Stimulated activated CD4-positive, alpha-beta T cell treated with anti-CD3 and anti-CD28 coated beads, Interleukin-15, amount 100 ng/mL, for 24 hours (primary cell): ENCODE measurements at places on chromosomes 7 and 10.

GRCh38 chr10:34320265-34320664 lies 494.8 kb downstream of the PARD3 start:
- no peak for DNase-seq

DNA sequence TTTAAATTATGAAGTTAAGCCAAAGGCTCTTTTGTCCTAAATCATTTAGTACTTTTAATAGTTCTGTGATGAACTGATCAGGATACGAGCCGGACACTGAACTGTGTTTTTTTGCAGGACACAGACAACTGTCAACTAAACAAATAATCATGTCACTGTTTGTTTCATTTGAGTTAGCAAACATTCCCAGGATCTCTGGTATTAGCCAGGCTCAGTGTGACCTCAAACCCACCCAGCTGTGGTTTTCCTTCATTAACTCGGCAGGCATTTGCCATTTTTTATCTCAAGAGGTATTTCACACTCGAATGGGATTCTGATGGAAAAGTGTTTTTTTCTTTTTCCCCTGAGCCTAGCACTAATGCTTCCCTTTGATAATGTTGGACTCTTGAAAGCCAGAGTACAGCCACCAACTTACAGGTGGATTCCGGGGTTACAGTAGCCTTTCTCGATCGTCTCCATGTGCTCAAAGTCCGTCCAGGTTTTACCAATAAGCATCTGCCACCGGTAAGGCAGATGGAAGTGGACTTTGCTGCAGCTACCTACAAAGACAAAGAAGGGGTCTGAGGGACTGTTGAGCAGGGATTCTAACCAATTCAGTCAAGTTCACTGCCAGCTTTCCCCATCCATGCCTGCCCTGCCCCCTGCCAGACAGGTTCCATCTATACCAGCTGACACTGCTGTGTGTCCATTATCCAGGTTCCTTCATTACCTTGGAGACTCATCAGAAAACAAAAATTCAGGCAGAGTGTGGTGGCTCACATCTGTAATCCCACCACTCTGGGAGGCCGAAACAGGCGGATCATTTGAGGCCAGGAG lies 33.4 kb downstream of the ZC3HAV1 start:
- no peak for DNase-seq

- DNase-seq, result no peak
Observed at GRCh38 chr7:90596671-90597562, 796 bp downstream of the CDK14 start.

DNA sequence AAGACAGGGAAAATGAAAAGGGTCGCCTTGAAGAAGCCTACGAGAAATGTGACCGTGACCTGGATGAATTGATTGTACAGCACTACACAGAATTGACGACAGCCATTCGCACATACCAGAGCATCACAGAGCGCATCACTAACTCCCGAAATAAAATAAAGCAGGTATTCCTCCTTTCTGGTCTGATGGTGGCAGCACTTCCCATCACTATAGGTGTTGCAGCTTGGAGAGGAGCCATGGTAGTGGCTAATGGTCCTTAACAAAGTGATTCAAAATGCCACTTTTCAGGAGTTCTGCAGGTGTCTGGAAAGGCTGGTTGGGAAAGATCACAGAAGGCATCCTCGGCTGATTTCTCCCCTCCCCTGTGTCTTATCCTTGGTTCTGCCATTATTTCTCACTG lies 22.1 kb downstream of the EXOC4 start:
- no peak for DNase-seq

- DNase-seq, result no peak
Observed at GRCh38 chr7:130683026-130683425, 3.3 kb downstream of the TSGA13 start.

DNA sequence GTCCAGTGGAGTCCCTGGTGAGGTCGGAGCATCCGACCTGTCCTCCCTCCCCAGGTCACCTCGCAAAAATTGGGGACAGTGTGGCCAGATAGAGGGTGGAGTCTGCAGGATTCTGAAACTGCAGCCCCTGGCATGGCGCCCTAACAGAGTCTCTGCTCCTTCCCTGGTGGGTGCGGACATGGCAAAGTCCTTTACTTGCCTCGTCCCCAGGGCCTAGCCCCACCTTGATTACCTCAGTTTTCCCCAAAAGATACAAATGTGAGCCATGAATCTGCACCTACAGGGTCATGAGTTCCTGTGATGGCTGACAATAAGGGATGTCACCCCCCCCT lies 47.7 kb downstream of the NPVF start:
- no peak for DNase-seq

GRCh38 chr10:58952162-58952601 lies 224.3 kb upstream of the PHYHIPL start:
- no peak for DNase-seq

DNA sequence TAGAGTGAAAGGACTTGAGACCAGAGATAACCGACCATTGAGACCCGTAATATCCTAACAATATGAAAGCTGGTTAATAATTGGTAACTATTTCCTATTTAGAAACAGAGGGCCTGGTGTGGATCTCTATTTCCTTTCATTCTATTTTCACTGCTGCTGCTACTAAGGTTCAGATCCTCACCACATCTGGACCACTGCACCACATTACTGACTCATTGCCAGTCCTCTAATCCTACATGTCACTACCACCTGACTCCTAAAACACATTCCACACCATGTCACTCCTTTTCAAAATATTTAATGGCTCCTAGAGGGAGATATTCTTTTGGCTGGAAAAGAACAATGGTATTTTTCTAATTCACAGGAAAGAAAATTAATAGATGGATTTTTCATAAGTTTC lies 6.4 kb downstream of the USP54 start:
- no peak for DNase-seq

- DNase-seq, result no peak
Observed at GRCh38 chr7:41481353-41481752, 221.5 kb downstream of the INHBA start.

DNA sequence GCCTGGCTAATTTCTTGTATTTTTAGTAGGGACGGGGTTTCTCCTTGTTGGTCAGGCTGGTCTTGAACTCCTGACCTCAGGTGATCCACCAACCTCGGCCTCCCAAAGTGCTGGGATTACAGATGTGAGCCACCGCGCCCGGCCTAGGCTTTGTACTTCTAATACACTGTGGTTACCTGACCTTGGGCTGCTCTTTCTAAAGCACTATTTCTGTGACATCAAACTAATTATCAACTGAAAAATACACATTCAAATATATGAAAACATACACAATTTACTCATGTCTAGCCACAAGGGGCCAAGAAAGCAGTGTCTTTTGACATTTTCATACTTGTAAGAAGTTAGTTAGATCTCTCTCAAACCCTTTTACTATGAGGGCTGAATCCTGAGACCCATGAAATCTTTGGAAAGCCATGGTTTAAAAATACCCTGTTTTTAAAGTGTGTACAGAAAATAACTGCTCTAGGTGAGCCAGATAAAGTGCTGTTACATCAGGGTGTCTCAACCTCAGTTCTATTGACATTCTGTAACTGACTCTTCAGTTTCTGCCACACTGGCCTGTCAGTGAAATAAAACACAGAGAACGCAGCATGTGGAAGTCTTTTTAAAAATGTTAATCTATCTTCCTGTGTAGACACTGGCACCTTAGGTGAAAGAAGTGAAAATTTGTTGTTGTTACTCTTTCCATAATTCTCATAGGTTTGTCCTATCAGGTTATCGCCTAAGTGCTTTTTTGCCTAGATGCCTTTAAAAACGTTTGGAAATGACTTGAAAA lies 58.8 kb downstream of the CREM start:
- DNase-seq, result no peak

DNA sequence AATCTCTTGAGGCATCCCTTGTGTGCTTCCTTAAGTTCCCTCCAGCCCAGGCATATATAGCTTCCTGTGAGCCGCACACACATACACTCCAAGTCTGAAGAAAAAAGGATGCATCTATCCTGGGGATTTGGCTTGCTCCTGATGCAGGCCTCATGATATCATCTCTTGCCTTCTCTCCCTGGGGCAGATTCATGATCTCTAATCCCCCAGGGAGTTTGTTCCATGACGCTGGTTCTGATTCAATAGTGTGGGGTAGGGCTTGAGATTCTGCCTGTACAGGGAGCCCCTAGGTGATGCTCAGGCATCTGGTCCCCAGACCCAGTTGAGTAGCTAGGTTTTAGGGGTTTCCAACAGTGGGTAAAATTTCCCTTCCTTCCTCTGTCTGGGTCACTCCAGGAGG lies 1.5 kb downstream of the PON1 start:
- no peak for DNase-seq

DNA sequence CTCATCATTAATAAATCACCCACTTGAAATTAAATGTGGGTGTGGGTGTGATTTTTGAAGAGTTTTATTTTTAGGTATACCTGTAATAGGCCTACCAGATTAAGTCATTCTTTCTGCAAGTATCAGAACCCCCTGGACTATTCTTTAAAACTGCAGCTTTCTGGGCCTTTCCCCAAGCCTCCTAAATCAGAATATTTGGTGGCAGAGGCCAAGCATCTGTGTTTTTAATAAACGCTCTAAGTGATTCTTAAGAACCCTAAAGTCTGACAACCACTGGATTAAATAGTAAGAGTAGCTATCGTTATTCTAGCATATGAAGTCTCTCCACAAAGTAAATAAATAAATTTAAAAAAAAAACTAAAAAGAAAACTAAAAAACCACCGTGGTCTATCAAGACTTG lies 703.0 kb upstream of the NRP1 start:
- DNase-seq, result no peak

DNA sequence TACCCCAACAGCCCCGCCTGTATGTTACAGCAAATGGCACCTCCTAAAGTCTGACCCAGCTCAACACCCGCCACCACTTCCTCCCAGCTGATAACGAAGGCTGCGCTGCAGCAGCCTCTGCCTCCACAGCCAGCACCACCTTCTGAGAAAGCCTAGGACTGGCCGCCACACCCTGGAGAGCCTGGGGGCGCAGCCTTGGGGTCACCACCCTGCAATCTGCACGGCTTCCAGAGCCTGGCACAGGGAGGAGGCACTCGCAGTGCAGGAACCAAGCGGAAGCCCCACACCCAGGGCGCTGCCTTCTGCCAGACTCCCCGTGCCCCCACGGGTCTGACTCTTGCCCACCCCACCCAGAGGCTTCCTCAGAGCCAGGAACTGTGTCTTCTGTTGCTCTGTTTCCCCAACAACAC lies 112.5 kb downstream of the MAD1L1 start:
- DNase-seq, result peak; percentile 43

DNA sequence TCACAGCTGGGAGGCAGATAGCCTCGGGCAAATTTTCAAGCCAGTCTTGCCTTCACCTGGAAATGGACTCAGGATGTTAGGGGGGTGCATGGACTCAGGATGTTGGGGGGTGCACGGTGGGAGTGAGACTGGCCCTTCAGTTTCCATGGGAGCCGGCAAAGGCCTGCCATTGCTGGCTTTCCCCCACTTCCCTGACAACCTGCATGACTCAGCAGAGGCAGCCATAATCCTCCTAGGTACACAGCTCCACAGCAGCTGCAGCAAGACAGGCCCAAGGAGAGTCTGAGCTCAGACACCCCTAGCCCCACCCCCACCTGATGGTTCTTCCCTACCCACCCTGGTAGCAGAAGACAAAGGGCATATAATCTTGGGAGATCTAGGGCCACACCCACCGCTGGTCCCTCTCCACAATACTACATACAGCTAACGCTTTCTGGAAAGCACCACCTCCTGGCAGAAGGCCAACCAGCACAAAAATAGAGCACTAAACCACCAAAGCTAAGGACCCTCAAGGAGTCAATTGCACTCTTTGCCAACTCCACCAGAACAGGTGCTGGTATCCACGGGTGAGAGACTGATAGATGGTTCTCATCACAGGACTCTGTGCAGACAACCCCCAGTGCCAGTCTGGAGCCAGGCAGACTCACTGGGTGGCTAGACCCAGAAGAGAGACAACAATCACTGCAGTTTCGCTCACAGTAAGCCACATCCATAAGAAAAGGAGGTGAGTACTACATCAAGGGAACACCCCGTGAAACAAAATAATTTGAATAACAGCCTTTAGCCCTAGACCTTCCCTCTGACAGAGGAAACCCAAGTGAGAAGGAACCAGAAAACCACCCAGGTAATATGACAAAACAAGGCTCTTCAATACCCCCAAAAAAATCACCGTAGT lies 18.3 kb downstream of the C7orf25 start:
- DNase-seq, result no peak

DNA sequence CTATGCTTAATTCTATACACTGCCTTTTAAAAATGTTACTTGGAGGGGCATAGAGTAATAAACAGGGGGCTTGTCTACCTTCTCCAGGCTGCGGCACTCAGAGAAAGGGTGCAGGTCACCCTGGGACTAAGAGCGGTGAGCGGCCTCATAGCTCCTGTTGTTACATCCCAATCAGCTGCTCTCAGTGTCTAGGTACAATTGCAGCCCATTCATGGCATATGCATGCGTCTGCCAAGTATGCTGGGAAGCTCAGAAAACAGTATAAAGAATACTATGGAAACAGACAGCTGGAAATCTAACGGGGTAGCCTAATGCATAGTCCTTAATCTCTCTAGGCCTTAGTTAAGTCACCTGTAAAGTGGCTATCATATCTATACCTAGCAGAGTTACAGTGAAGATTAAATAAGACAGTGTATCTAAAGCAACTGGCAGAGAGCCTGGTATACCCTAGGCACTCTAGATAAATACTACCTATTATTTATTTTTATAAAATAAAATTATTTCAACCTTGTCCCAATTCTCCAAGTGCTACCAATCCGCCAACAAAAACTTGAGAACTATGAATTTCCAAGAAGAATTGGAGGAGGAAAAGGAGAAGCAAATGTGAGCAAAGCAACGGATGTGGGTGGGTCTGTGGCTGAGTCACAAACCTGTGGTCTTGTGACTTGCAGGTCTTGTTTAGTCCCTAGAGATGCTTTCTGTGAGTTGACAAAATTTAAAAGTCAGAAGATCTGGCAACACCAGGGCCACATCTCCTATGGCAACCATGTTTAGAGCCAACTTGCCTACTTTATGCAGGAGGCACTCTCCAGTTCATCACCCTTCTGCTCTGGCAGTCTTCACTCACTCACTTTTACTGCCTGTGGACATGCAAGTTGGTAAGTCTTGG lies 183.0 kb downstream of the RAPGEF5 start:
- peak; percentile 26 for DNase-seq

- DNase-seq, result no peak
Observed at GRCh38 chr10:81021428-81022129, 483.9 kb downstream of the SH2D4B start.

GRCh38 chr10:88507404-88507803 lies 75.7 kb downstream of the RNLS start:
- DNase-seq, result no peak

DNA sequence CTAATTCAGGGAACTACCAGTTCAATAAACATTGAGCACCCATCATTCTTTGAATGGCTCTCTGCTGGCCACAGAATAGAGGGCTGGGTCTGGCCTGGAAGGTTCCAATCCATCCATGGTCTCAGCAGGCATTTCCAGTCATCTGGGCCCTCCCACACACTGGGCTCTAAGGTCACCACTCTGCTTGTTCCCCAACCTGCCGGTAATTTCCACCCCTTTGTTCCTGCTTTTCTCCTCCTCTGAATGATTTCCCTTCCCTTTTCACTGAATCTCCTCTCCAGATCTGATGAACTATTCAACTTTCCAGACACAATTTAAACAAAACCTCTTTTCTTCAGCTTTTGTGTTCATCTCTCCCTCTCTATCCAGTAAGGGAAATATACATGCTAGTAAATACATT lies 2.6 kb downstream of the BZW2 start:
- DNase-seq, result no peak
